ENCODE measurements at places on chromosomes 4 and X. TPM values are rescaled to one million over a fixed set of nuclear protein-coding genes. Genes with fewer than 3 reads are reported as not detected.

GRCh38 chr4:51835855-51836254, 7.1 kb upstream of the DCUN1D4 start:
- no peak for DNase-seq

Gene PLP1
- total RNA-seq, result 2,816 TPM

DNA sequence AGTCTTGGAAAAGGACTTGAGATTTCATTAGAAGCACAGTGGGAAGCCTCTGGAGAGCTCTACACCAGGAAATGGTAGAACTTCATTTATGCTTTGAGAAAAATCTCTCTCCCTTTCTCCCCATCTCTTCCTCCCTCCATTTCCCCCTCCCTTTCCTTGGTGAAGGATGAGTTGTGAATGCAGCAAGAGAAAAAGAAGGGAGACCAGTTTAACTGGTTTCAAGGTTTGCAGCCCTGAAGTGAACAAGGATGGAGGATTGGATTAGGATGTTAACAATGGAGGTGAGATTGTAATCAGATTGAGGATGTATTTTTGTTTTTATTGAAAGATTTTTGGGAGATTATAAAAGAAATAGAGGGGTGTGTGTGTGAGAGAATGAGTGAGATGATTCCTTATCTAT, 99.5 kb downstream of the ANK2 start:
- DNase-seq, result no peak

- no peak for DNase-seq
Measured at GRCh38 chr4:100075056-100075455, 115.2 kb downstream of the DDIT4L start.

DNA sequence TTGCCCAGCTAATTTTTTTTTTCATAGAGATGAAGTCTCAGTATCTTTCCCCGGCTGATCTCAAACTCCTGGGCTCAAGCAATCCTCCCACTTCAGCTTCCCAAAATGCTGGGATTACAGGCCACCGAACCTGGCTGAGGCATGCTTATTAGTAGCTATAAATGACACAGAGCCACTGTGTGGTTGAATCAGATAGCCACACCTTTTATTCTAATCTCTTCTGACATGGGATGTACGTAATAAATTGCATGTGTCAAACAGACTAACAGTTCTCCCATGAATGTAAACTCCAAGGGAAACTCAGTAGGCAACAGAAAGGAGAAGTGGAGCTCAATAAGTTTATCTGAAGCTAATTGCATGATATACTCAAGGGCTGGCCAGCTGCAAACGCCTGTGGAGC, 139.8 kb upstream of the VCX3A start:
- no peak for DNase-seq

- DNase-seq, result no peak
Measured at GRCh38 chr4:110184791-110185155, 13.6 kb downstream of the ELOVL6 start.

GRCh38 chrX:149365061-149365460, 140.0 kb downstream of the IDS start:
- no peak for DNase-seq

- no peak for DNase-seq
Measured at GRCh38 chr4:148288448-148288847, 153.8 kb downstream of the NR3C2 start.

- DNase-seq, result no peak
Measured at GRCh38 chr4:104752337-104752736, 257.6 kb upstream of the CXXC4 start.

Gene TCEAL6
- total RNA-seq, result 6.2 TPM

DNA sequence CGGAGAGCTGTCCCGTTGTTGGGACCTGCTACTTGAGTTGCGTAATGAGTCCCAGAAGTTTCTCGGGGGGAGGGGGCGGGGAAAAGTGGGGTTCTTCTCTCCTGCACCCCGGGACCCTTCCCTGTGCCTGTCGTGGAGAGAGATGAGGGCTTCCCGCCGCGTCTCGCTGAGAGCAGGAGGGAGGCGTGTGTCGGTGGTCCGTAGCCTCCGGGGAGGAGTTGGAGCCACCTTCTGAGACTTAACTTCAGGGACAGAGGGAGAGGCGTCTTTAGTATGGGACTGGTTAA, 698 bp downstream of the AFF1 start:
- DNase-seq, result no peak

Gene TMEM154
- 0.94 TPM for total RNA-seq

DNA sequence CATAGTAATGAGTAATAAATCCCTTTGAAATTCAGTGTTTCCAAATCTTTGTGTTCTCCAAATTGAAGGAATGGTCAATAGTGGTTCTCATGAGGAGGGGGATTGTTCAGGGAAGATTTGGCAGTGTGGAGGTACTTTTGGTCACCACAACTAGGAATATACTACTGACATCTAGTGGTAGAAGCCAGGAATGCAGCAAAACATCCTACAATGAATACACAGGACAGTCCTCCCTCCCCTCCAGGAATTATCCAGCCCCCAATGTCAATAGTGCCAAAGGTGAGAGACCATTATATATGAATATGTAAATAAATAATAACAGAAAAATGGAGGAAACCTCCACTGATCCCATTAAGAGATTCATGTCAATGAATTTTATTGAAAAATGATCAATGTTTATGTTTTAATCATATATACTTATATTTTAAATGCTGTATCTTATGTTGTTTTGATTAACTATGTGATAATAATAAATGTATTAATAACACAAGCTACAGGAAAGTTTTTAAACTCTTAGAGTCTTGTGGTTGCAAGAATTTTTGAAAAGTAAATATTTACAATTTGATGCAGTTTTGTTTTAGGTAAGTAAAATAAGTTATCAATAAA, 14.4 kb upstream of the FAM9A start:
- peak; percentile 19 for DNase-seq

Gene FRAS1
- total RNA-seq, result 24.0 TPM

DNA sequence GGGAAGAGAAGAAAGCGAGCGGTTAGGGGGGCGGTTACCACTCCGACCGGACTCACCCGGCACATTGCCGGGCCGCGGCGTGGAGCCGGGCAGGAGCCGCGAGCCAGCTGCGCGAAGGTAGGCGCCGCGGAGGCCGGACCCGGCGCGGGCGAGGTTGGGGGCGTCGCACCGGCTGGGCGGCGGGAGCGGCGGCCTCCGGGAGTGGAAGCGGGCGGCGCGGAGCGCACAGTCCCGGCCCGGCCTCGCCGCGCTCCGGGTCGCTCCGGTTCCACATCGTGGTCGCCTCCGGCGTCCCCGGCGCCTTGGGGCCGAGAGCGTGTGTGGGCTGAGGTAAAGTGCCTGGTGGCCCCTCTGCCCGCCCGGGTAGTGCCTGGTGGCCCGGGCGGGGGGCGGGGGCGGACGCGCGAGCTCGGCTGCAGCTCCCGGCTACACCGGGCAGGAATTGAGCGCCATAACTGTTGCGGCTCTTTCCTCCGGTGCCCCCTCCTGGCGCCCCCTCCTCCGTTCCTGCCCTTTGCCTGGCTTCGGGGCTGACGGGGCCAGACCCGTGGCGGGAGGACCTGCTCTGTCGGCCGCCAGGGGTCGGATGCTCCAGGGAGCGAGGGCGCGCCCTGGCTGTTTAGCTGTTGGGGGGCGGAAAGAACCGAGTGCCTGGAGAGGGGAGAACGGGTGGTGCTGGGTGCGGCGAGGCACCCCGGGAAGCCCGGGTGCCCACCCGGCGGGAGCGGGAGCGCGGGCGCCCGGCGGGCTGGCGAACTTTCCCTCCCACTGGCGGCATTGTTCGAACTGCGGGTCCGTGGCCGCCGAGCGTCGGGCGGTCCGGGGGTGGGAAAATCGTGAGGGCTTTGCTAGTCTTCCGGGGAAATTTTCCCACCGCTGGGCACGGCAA, 626 bp downstream of the JADE3 start:
- no peak for DNase-seq

Gene ADH6
- not detected for total RNA-seq

Gene NAP1L2
- 18.0 TPM for total RNA-seq

Gene PGM2
- total RNA-seq, result 28.5 TPM

DNA sequence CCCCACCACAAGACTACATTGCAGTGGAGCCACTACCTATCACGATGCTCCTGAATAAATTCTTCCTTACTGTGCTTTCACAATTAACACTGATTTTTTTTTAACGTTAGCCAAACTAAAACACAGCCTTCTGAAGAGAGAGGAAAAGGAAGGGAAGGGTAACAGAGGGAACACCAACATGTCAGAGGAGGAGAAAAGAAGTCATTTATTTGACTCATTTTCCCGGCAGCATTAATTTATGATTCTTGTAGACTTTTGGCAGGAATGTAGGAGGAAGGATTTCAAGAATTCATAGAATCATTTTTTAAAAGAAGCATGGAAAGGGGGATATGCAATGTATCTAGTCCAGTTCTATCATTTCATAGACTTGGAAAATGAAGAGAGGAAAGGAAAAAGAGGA, 74.3 kb upstream of the IQCM start:
- no peak for DNase-seq

Gene BMP3
- total RNA-seq, result 10.9 TPM

Gene MAGED4
- total RNA-seq, result 39.7 TPM

GRCh38 chrX:64205441-64205734, at the start of gene AMER1:
TSS of gene AMER1 (minus strand) at chrX:64205708. CDS start at chrX:64193286, 12,422 bp downstream.
- no peak for DNase-seq

GRCh38 chrX:118551426-118551825, 55.8 kb downstream of the DOCK11 start:
- DNase-seq, result no peak

- DNase-seq, result no peak
Measured at GRCh38 chr4:123783921-123784320, 387.3 kb downstream of the SPRY1 start.

Gene TNIP3
- 1.1 TPM for total RNA-seq

GRCh38 chr4:53197772-53198142, 168.1 kb downstream of the SCFD2 start:
- DNase-seq, result no peak

GRCh38 chr4:108917255-108917654, 154.4 kb upstream of the ETNPPL start:
- DNase-seq, result no peak

- no peak for DNase-seq
Measured at GRCh38 chr4:6362243-6362885, 92.7 kb downstream of the WFS1 start.

Gene INTU
- 23.2 TPM for total RNA-seq

Gene IL1RAPL1
- 24.5 TPM for total RNA-seq

Gene CUL4B
- total RNA-seq, result 67.9 TPM
